ENCODE measurements at places on chromosomes 1 and 21.

DNA sequence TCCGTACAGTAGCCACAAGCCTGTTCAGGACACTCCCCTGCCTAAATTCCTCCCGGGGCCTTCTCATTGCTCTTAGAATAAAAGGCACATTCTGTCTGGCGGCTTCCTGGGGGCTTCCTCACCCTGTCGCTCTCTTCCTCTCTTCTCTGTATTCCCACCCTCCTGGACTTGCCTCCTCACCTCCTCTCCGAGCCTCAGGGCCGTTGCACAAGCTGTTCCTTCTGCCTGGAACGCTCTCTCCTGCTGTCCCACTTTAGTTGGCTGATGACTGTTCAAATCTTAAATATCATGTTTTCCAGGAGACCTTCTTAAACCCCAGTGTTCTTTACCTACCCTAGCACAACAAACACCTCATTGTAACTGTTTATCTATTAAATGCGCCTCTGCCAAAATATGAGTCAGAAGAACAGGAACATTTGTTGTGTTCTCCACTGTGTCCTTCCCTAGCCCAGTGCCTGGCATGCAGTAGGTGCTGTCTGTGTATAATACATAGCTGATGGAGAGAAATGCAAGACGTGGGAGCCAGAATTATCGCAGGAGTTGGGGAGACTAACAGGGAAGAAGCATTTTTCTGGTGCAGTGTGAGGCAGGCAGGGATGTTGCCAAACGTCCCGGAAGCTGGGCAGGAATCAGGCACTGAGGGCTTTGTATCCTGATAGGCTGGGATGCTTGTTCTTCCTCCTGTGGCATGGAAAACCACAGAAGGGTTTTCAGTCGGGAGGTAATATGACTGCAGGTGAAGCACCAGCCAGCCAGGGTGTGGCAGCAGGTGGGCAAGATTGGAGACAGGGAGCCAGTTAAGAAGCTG, 24.1 kb upstream of the THRAP3 start:
- DNase-seq: no peak

GRCh38 chr1:37513795-37514349, 694 bp downstream of the MEAF6 start:
- DNase-seq: peak; percentile 26

DNA sequence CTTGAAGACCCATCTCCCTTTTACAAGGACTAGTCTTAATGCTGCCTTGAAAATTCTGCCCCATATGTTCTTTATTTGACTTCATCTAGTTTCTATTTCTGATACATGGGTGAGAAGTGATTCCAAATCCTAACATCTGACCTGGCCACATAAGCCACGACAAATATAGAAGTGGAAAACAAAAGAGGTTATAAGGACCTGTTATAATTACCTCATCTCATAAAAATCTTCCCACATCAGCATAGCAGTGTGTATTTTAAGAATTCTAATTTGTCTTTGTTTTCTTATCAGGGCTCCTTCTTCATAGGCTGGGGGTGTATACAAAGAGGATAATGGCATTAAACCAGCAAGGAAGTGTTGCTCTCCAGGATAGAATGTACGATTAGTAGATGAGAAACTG, 1007.4 kb downstream of the TTLL7 start:
- DNase-seq: no peak

DNA sequence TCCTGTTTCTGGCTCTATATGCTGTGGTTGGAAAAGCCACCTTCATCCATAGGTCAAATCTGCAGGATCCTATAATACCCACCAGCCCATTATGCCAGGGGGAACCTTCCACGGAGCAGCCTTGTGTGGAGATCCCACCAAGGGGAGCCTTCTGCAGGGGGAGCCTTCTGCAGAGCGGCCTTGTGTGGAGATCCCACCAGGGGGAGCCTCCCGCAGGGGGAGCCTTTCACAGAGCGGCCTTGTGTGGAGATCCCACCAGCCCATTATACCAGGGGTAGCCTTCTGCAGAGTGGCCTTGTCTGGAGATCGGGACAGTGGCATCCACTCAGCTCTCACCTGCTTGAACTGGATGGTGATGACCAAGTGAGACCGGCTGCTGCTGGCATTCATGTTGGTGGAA, 85.3 kb downstream of the SCCPDH start:
- no peak for DNase-seq

GRCh38 chr21:28334407-28334806, 658.3 kb downstream of the LTN1 start:
- no peak for DNase-seq

DNA sequence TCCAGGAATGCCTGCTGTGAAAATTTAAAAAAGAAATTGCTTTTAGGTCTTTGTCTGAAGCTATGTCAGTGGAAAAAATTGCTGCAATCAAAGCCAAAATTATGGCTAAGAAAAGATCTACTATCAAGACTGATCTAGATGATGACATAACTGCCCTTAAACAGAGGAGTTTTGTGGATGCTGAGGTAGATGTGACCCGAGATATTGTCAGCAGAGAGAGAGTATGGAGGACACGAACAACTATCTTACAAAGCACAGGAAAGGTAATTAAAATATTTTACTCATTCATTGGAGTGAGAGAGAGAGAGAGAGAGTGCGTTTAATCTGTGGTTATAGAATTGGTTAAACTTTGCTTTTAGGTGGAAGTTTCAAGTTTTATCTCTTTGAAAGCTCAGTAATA, 20.0 kb downstream of the CDC73 start:
- no peak for DNase-seq

DNA sequence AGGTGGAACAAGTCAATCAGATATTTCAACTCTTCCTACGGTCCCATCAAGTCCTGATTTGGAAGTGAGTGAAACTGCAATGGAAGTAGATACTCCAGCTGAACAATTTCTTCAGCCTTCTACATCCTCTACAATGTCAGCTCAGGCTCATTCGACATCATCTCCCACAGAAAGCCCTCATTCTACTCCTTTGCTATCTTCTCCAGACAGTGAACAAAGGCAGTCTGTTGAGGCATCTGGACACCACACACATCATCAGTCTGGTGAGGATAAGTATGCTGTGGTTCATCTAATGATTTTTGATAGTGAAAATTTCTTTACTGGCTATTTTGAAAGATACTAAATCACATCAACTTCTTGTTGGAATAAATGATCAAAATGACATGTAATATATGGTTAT, 67.7 kb upstream of the MPC2 start:
- no peak for DNase-seq

- DNase-seq: no peak
Observed at GRCh38 chr1:164720440-164721227, 161.7 kb downstream of the PBX1 start.

DNA sequence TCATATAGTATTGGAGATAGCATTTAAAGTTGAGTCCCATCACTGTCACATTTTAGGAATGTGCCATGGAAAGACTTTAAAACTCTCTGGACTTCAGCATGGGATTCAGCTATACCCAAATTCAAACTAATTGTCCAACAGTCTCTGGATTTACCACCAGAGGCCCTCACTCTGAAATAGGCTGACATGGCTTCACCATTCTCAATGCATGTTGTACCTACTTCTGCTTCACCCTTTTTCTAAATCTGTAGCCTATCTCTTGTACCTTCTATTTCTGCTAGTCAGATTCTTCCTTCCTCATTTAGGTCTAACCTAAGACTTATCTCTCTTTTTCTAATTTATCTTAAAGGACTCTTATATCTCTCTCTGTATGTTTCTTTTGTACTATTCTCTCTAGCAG, 512.7 kb upstream of the ZRANB2 start:
- DNase-seq: no peak

DNA sequence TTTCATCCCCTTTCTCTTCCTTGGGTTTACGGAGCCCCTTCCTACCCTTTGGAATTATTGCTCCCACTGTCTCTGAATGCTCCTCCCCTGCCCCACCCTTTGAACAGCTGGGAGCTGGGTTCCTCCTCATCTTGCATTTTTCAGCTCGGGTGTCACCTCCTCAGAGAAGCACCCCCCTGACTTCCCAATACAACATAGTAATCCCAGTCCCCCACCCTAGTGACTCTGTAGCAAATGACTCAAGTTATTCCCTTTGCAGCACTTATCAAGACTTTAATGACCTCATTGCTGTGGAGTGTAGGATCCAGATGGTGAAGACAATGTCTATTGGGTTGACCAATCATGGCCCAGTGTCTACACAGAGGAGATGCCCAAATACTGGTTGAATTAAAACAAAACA, 8.9 kb upstream of the VWA5B1 start:
- DNase-seq: no peak

- no peak for DNase-seq
Observed at GRCh38 chr1:234934611-234935033, 194.0 kb downstream of the TOMM20 start.

- no peak for DNase-seq
Observed at GRCh38 chr1:44101328-44101727, 17.3 kb upstream of the KLF17 start.

DNA sequence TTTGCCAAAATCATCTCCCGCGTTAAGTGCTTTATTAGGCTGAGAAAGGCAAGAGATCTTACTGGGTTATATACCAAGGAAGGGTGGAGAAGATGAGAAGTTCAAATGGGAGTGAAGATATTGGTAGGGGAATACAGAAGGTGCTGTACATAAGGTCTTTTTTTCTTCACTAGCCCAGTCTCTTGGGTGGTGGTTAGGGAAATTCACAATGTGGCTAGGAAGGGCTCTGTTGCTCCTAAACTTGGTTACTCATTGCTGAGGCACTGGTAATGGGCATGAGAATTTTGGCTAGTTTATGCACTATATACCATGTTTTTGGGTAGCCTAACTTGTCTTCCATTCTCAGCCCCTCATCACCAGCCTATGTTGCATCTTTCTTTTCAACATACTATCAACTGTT, 50.6 kb downstream of the LHX4 start:
- DNase-seq: no peak

- DNase-seq: no peak
Observed at GRCh38 chr1:212664409-212665199, 35.0 kb downstream of the BATF3 start.

GRCh38 chr1:4728319-4729089, 74.1 kb downstream of the AJAP1 start:
- DNase-seq: no peak

GRCh38 chr1:31703431-31704270, at the start of gene COL16A1:
TSS of gene COL16A1 (minus strand) at chr1:31704017. CDS start at chr1:31702193, 1,824 bp downstream.
- DNase-seq: no peak

DNA sequence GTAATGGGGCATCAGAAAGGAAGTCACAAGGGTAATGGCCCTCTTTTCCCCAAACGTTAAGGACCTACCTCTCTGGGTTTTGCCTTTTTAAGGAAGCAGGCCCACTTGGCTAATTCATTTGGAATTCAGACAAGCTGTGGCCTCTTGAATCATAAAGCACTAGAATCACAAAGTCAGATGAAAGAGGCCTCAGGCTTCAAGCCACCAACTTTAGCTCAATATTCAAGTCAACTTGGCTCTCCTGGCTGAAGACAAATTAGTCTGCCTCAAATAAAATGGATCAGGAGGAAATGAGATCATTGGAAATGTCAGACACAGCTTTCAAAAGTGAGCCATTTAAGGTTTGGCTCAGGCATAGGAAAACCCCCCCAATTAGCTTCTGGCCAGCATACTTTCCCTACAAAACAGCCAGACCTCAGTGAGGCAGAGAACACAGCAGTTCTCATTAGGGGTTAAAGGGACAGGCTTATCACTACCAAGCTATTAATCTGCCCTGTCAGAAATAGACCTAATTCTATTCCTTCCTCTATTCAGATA, 34.3 kb downstream of the SLC35D1 start:
- no peak for DNase-seq

- no peak for DNase-seq
Observed at GRCh38 chr1:234921266-234922062, 207.2 kb downstream of the TOMM20 start.

DNA sequence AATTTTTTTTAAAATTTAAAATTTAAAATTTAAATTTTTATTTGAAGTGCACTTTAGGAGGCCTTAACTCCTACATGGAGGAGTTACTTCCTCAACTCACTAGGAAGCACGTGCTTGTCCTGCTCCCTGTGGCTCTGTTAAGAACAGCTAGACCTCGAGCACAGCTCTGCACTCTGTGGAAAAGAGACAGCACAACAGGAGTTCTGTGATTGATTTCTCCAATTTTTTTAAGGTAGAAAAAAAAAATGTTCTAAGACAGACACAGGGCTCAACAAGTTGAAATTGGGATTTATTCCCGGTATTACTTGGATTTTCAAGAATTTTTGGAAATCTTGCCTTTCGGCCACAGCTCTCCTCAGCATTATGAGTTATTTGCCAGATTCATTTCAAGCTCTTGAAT, 356.6 kb upstream of the LYPLAL1 start:
- DNase-seq: no peak

DNA sequence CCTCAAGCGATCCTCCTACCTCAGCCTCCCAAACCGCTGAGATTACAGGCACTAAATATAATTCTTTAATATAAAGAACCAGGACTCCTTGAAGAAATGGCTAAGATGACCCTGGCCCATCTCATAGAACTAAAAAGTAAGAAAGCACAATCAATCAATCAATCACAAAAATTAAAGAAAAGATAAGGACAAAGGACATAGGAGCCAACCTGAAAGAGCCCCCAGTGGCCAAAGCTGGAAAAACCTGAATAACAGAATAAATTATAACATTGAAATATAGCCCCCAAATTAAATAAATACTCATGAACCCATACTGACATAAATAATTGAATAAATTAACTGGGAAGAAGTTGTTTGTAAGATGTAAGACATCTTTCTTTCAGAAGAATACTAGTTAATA, 8.9 kb downstream of the NUP210L start:
- DNase-seq: no peak

GRCh38 chr1:155128755-155129473, 1.2 kb downstream of the EFNA1 start:
- no peak for DNase-seq

DNA sequence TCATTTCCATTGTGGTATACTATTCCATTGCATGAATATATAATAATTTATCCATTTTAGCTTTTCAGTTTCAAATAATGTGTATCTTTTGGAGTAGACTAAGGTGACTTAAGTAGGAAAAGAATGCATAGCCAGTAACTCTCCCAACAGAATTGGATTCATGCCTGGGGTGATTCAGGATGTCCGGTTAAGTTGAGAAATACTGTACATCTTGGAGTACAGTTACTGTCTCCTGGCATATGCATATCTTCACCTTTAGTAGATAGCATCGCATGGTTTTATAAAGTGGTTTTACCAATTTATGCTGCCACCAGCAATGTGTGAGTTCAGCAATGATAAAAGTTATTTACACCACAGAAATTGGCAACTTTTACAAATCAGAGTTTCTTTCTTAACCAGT, 18.6 kb upstream of the SLC6A9 start:
- no peak for DNase-seq

DNA sequence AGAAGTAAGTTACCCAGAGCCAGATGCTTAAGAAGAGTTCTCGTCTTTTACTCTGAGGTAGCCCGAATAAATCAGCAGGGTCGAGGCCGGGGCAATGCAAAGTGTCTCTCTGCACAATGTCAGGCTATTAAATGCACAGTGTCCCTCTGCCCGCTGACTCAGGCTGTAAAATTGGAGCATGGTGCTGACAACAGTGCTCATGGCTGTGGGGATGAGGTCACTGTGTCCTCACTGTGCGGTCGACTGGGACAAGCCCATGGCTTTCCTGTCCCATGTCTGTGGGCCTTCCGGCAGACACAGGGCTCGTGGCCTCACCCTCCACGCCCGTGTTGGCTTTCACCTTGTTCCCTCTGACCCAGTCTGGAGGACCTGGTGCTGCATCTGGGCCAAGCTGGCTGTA, 14.6 kb upstream of the SLC2A1 start:
- DNase-seq: no peak

GRCh38 chr1:21337928-21338572, 47.8 kb upstream of the ECE1 start:
- DNase-seq: no peak

- no peak for DNase-seq
Observed at GRCh38 chr1:87723193-87723592, 394.5 kb downstream of the LMO4 start.

All from T-helper 1 cell (primary cell).